ENCODE measurements at places on chromosomes 3 and 15.

DNA sequence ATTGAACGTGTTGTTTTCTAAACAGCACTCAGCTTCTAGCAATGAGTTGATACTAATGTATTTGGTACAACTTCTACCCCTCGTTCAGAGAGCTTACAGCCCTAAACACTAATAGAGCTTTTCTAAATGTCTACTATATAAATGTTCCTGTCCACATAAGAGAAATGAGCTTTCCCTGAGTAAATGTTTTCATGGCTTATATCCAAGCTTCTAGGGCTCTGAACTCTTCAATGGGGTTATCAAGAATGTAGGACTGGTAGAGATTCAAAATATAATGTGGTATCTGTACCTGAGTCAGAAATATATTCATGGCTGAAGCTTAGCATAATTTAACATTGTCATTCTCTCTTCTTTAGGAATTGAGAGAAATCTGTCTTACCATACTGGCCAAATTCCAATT lies 73.4 kb downstream of the SERPINI1 start:
- DNase-seq, result no peak

- DNase-seq, result peak; percentile 12
These were observed 31.5 kb downstream of the KCNAB1 start for GRCh38 chr3:156151824-156152428.

GRCh38 chr3:189534531-189534930 lies 96.7 kb upstream of the TP63 start:
- DNase-seq, result no peak

DNA sequence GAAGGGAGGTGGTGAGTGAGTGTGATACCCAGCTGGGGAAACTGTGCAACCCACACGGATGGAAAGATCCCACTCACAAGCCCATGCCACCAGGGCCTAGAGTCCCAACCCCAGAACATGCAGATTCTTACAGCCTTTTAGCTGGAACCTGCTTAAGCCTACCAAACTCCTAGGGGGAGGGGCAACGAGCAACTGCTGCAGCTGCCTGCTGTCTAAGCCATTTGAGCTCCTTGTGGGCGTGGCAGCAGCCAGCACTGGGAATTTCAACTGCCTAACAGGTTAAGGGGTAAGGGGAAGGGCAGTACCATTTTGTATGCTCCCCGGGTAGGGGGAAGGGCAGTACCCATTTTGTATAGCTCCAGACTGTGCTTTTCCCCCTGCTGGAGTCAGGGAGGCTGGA lies 673.2 kb upstream of the BCHE start:
- no peak for DNase-seq

DNA sequence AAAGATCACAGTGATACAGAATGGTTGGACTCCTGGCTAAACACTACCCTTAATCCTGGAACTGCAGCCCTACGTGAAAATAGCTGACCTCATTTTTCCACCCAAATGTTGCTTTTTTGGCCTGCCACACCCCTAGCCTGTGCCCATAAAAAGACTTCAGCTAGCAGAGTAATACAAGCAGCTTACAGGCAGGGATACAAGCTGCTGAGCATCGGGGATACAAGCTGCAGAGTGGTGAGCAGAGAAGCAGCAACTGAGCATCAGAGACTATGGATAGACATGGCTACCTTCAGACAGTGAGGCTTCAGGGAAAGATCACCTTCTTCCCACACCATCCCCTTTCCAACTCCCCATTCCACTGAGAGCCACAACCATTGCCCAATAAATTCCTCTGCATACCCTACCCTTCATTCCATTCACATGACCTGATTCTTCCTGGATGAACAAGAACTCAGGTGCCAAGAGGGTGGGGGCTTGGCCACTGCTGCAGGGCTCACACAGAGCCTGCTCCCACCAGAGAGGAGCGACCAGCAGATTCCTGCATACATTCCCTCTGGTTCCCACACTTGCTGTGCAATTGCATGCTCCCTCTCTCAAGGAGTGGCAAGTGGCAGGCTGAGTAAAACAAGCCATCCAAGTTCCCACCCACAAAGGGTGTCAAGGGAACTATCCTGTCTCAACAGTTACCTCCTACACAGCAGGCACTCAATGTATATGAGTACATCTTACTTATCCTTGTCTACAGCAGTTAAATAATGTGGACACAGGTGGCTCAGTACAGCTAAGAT lies 217.5 kb downstream of the ALCAM start:
- DNase-seq, result no peak

DNA sequence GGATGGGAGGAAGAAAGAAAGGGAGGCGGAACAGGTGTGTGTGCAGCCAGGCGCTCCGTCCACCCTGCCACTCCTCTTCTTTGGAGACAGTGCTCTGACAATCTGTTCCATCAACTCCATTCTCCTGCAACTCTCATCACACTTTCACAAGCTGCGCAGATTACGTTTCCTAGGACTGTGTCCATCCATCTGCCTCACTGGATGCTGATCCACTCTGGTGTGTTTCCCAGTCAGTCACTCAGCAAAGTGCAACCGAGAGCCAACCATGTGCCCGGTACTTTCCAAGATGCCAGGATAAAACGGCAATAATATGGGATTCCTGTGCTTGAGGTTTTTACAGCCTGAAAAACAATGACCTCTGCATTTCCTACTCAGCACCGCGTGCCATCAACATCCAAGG lies 59.6 kb downstream of the SLC12A8 start:
- no peak for DNase-seq

DNA sequence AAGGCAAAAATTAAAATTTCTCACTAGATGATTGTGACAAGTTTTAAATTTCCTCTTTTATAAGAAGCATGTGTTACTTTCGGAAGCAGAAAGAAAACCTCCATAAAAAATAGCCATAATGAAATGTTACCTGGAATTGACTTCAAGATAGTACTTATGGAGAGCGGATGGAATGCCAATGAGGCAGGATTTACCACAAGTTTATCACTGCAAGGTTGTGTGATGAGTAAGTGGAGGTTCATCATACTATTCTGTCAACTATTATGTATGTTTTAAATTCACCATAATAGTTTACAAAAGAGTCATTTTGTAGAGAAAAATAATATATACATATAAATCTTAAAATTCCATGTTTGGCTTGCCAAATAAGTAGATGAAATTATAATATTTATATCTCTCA lies 230.3 kb downstream of the SCAPER start:
- no peak for DNase-seq

DNA sequence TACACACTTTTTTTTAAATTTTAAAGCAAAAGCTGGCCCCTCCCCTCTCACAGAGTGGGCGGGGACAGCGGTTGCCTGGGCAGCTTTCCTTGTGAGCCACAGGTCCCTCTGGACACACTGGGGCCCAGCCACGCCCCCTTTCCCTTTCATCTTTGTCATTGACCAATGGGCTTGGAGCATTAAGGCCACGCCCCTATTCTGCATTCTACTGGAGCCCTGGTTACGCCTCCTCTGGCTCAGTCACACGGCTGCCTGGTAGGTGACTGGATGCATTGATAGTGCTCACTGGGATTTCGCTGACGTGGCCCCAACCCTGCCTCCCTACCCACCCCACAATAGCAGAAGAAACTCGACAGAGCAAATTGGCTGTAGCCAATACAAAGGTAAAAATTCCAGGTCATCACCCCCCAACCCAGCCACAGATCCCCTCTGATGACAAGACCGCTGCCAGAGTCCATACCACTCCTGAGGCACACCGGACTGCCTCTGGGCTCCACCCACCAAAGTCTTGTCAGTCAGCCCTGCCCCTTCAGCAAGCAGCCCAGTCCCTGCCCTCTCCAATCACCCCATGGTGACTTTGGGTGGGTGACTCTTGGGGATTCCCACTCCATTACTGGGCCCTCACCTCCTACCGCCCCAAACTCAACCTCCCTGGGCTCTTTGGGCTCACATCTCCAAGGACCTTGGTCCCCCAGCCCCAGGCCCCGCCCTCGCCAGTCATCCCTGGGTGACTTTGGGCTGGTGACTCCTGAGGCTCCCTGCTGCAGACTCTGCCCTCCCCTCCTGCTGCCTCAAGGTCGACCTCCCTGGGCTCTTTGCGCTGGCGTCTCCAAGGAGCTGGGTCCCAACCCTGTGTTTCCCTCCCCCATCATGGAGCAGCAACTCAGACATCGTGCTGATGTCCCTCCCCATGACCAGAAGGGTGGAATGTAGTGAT lies 112.2 kb upstream of the FAN1 start:
- no peak for DNase-seq

GRCh38 chr3:170080605-170081004 lies 42.8 kb downstream of the GPR160 start:
- no peak for DNase-seq

- DNase-seq, result no peak
These were observed 2.1 kb upstream of the CNBP start for GRCh38 chr3:129185783-129186182.

DNA sequence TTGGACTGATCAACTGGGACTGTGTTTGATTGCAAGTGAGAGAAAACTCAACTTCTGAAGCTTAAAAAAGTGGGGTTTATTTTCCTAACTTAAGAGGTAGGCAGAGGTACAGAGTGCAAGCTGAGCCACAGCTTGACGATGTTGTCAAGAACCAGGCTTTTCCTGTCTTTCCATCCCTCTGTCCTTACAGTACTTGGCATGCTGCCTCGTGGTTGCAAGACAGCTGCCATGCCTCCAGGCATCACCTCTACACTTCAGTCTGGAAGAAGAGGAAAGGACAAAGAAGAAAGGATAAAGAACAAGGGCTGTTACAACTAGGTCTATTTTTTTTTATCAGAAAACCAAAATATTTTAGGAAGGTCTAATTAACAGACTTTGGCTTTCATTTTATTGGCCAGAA lies 51.8 kb upstream of the GALNT15 start:
- DNase-seq, result no peak

GRCh38 chr3:128521715-128522114 lies 28.7 kb upstream of the GATA2 start:
- DNase-seq, result no peak

GRCh38 chr3:48702320-48702920 lies 14.6 kb downstream of the IP6K2 start:
- no peak for DNase-seq

DNA sequence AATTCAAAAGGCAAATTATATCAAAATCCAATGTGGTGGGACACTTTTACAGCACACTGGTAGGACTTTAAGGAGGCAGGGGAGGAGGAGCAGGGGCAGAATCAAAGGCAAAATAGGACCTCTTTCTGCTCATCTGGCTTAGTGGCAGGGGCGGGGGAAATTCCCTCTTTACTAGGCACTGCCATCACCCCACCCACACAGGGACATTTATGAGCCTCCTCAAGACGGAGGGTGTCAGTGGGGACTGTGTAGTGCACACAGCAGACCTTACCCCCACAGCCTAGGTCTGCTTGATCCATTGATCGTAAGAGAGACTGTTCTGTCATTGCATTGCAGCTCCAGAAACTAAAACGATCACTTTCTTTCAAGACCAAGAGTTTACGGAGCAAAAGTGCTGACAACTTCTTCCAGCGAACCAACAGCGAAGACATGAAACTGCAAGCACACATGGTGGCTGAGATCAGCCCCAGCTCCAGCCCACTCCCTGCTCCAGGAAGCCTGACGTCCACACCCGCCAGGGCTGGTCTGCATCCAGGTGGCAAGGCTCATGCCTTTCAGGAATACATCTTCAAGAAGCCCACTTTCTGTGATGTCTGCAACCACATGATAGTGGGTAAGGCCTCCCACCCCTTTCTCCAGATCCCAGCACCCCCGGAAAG lies 62.9 kb downstream of the STAC start:
- DNase-seq, result no peak

DNA sequence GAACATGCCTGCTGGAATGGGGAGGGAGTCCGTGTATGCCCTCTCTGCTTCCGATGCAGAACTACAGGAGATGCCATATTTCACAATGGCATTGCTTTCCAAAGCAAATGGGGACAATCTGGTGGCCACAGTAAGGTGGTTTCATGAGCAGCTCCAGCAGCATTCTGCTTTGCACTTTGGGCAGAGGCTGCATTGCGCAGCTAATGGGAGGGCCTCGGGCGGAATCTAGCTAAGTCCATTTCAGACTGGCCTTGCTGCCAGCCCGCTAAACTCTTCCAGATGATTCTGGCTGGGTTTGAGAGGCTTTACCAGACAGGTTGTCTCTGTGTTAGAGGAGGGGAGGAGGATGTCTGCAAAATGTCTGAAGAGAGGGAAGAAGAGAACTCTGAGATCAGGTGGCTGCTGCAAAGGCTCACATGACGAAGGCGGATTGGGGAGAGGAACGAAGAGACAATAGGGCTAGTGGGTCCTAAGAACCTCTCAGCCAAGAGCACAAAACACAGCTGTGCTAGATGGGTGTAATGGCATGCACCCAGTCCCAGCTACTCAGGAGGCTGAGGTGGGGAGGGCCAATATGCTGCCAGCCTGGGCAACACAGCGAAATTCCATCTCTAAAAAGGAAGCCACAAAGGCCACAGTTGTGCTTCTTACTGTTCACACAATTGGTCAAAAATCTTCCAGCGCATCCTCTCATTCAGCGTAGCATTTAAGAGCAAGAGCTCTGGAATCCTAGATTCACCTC lies 63.7 kb downstream of the BDH1 start:
- DNase-seq, result no peak

GRCh38 chr3:54736459-54736858 lies 191.4 kb downstream of the LRTM1 start:
- no peak for DNase-seq

DNA sequence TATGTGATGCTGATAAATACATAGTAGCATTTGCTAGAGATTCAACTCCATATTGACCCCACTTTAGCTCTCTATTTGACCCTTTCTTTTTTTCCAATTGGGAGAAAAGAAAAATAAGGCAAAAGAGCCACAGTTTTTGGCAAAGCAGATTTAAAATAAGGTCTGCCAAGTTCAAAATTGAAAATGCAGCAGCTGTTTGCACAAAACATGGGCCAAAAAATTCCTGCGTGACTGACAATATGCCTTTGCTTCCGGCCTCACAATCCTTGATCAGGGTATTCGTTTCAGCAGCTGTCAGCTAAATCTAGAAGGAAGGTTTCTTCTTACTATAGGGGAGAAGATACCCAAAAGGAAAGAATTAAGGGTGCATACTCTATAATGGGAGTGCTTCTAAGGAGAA lies 563.5 kb upstream of the CCDC54 start:
- no peak for DNase-seq

DNA sequence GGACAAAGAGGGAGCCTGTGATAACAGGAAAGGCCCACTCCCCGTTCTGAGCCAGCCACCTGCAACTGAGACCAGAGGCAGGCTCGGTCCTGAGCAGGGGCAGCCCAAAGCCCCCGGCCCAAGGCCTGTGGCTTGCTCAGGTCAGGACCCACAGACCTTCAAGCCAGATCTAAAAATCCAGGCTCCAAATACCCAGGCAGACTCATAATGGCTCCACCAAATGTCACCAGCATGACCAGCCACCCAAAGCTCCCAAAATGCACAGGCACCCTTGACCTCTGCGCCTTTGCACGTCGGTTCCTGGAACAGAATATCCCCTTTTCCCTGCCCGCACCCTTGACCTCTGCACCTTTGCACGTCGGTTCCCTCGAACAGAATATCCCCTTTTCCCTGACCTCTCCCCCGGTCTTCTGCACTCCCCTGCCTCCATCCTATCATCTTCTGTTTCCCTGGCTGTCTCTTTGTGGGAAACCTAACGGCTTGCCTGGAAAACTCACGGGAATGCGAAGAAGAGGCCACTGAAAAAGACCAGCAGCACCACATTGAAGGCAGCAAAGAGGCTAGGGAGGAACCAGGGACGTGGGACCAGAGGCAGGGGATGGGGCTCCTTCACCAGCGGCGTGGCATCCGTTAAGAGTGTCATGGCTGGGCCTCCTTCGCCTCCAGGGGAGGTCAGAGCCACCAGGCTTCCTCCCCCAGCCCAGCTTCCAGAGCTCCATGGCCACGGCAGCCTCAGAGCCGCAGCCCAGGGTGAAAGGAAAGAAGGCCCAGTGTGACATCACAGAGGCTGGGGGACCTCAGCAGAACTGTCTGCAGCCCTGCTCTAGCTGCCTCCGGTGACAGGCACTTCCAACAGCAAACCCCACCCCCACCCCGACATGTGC lies at the start of gene ZDHHC19:
Gene ZDHHC19 (minus strand): TSS at position 728 of the 884 bp plus-strand sequence. CDS start 85 bp downstream, at position 643.
- no peak for DNase-seq

GRCh38 chr3:17466028-17466427 lies 276.4 kb downstream of the TBC1D5 start:
- no peak for DNase-seq

Data from stimulated activated CD4-positive, alpha-beta T cell treated with anti-CD3 and anti-CD28 coated beads, Interleukin-1b, Interleukin-23, amount 100 ng/mL, for 1 hour (primary cell).